ENCODE measurements at places on chromosomes 11 and 22. TPM values are rescaled to one million over a fixed set of nuclear protein-coding genes. Genes with fewer than 3 reads are reported as not detected.

C11orf65 gene
- 0.79 TPM for total RNA-seq

TSSK2 gene
- total RNA-seq: not detected

DNA sequence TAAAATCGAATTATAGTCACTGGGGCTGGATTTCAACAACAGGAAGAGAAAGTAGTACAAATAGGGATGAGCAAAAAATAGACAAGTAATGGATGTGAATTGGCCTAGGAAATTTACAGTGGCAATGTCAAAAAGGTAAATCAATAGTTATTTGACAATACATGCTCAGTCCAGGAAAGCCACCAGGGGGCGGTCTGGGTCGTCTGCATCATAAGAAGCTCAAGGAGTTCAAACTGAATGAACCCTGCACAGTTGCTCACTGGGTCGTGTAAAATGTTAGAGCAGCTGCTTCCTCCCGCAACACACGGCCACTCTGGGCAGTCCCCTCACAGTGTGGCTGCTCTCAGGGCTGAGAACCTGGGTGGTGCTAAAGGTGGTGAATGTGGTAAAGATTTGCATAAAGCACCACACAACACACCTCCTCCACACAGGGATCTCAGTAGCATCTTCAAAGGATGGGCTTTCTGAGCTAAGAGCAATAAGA is 85.9 kb downstream of the ZNF280B start:
- peaks cover 22% of the 10 kb centered on the region for H3K4me1 ChIP-seq
- no peaks in the 10 kb centered on the region for H3K27me3 ChIP-seq
- H3K36me3 ChIP-seq: no peaks in the 10 kb centered on the region
- H3K27ac ChIP-seq: no peak overlapping the region

DNA sequence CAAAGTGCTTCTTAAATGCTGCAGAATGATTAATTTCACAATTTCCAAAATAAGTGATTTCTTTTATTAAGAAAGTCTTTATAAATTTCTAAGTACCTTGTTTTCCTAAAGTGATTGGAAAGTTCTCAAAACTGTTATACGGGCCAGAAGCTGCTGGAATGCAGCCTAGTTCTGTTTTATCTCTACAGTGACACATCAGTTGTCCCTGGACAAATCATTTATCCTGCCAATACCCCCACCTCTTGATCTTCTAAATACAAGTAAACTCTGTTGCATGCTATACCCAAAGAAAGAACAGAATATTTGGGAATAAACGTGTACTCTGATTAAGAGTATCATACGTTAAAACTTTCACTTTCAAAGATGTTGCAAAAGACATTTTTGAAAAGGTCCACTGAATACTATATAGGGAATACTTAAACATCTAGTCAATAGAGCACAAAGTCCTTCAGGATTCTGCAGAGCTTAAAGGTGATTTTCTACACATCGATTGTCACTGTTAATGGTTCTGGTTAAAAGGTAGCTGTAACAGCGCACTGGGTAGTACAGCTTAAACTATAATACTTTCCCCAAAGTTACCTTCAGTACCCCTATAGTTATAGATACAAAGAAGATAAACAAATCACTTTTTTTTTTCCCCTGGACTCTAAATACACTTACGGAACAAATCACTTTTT is 92.1 kb upstream of the APOA1 start:
- no peak for DNase-seq
- no peaks in the 10 kb centered on the region for H3K27me3 ChIP-seq
- no peaks in the 10 kb centered on the region for H3K36me3 ChIP-seq
- H3K4me3 ChIP-seq: no peak overlapping the region

OR8B2 gene
- not detected for total RNA-seq

GRCh38 chr22:40403141-40403540 is 32.7 kb downstream of the SGSM3 start:
- peaks cover 61% of the 10 kb centered on the region for H3K36me3 ChIP-seq
- no peaks in the 10 kb centered on the region for H3K27me3 ChIP-seq
- DNase-seq: no peak
- no peak overlapping the region for H3K27ac ChIP-seq
- no peak overlapping the region for H3K4me3 ChIP-seq

- H3K4me3 ChIP-seq: no peak overlapping the region
- H3K36me3 ChIP-seq: no peaks in the 10 kb centered on the region
- no peaks in the 10 kb centered on the region for H3K4me1 ChIP-seq
- DNase-seq: no peak
- no peak overlapping the region for H3K27ac ChIP-seq
These were observed 131.8 kb downstream of the APIP start for GRCh38 chr11:34784318-34784841.

DNA sequence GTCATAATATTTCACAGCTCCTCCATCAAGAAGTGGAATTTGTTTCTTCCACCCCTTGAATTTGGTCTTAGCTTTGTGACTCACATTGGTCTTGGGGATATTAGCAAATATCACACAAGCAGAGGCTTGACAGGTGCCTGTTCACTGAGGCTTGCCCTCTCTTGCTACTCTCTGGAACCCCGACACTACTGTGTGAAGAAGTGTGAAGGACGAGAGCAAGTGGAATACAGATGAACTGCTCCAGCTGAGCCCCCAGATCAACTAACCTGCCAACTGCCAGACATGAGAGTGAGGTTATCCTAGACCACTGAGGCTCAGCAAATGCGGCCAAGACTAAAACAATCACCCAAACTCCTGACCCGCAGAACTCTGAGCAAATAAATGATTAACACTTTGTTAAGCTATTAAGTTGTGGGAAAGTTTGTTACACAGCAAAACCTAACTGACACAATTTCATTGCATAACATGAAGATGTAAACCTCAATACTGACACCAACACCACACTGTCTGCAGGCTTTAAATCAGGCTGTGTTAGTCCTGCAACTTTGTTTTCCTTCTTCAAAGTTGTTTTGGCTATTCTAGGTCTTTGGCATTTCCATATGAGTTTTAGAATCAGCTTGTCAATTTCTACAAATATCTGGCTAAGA is 142.5 kb downstream of the APOL5 start:
- H3K27me3 ChIP-seq: no peaks in the 10 kb centered on the region
- no peak overlapping the region for H3K4me3 ChIP-seq
- DNase-seq: no peak
- no peaks in the 10 kb centered on the region for H3K4me1 ChIP-seq
- no peaks in the 10 kb centered on the region for H3K36me3 ChIP-seq

- H3K27me3 ChIP-seq: no peaks in the 10 kb centered on the region
- no peaks in the 10 kb centered on the region for H3K4me1 ChIP-seq
- no peak for DNase-seq
- H3K27ac ChIP-seq: no peak overlapping the region
These were observed 48.8 kb upstream of the FIBIN start for GRCh38 chr11:26944866-26945664.

TEAD1 gene
- total RNA-seq: 26.6 TPM

PGR gene
- total RNA-seq: 5.2 TPM

- H3K4me1 ChIP-seq: no peaks in the 10 kb centered on the region
- H3K36me3 ChIP-seq: no peaks in the 10 kb centered on the region
- DNase-seq: peak; percentile 44
- no peak overlapping the region for H3K4me3 ChIP-seq
These were observed 636.7 kb downstream of the TBC1D22A start for GRCh38 chr22:47398921-47399790.

Data from spleen (tissue), 13 donors.